ENCODE measurements at places on chromosomes 11 and 22. TPM values are rescaled to one million over a fixed set of nuclear protein-coding genes. Genes with fewer than 3 reads are reported as not detected.

The SLC22A8 gene
- total RNA-seq: not detected

The ABCC8 gene
- not detected for total RNA-seq

The BDNF gene
- total RNA-seq: not detected

GRCh38 chr11:32427935-32428664 is 7.2 kb downstream of the WT1 start:
- peaks cover 15% of the 10 kb centered on the region for H3K27me3 ChIP-seq
- no peaks in the 10 kb centered on the region for H3K36me3 ChIP-seq
- no peak overlapping the region for H3K27ac ChIP-seq
- no peak overlapping the region for H3K4me3 ChIP-seq
- H3K4me1 ChIP-seq: peaks cover under 1% of the 10 kb centered on the region

GRCh38 chr11:114348200-114349191 is 51.8 kb downstream of the C11orf71 start:
- no peaks in the 10 kb centered on the region for H3K36me3 ChIP-seq
- H3K4me3 ChIP-seq: no peak overlapping the region
- peaks cover 3% of the 10 kb centered on the region for H3K4me1 ChIP-seq
- H3K27me3 ChIP-seq: no peaks in the 10 kb centered on the region
- no peak for DNase-seq

DNA sequence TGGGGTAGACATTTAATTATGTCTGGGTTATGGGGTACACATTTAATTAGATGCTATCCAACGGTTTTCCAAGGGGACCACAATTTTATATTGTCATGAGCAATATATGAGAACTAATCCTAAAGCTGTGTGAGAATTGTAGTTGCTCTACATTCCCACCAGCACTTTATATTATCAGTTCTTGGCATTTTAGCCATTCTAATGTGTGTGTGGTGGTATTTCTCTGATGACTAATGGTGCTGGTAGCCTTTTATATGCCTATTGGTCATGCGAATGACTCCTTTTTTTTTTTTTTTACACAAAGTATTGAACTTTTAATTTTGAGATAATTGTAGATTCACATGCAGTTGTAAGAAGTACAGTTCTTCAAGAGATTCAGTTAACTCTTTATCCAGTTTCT is 26.2 kb downstream of the TMEM135 start:
- H3K36me3 ChIP-seq: no peaks in the 10 kb centered on the region
- no peaks in the 10 kb centered on the region for H3K27me3 ChIP-seq
- DNase-seq: no peak
- no peak overlapping the region for H3K4me3 ChIP-seq
- no peaks in the 10 kb centered on the region for H3K4me1 ChIP-seq

Measured in T-cell (primary cell).